MM.1S (cell line): ENCODE measurements at places on chromosomes 3 and 15.

DNA sequence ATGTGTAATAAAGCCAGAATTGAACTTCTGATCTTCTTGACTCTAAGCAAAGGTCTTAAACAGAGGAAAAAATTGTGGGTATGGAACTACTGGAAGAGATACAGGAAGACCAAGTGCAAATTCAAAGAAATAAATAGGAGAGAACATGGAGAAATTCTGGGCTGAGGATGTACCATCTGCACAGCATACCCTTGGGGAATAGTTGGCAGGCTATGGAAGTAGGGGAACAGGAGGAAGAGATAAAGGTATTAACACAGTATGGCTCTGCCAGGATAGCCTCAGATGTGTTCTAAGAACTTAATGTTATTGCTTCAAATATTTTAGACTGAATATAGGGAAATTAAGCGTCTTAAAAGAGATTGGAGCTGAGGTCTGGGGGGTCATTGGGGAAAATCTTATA lies 485.4 kb downstream of the CNTN3 start:
- H3K27ac ChIP-seq, result no peak overlapping the region
- H3K4me3 ChIP-seq, result no peak overlapping the region
- H3K36me3 ChIP-seq, result no peaks in the 10 kb centered on the region
- no peaks in the 10 kb centered on the region for H3K27me3 ChIP-seq
- no peaks in the 10 kb centered on the region for H3K4me1 ChIP-seq

- H3K27me3 ChIP-seq, result no peaks in the 10 kb centered on the region
- DNase-seq, result no peak
- H3K27ac ChIP-seq, result no peak overlapping the region
- H3K4me1 ChIP-seq, result no peaks in the 10 kb centered on the region
- H3K36me3 ChIP-seq, result no peaks in the 10 kb centered on the region
These were observed 12.6 kb downstream of the ABHD6 start for GRCh38 chr3:58250093-58250707.

GRCh38 chr3:58560771-58561311 lies 16.4 kb downstream of the FAM107A start:
- no peaks in the 10 kb centered on the region for H3K36me3 ChIP-seq
- DNase-seq, result no peak
- no peak overlapping the region for H3K27ac ChIP-seq

DNA sequence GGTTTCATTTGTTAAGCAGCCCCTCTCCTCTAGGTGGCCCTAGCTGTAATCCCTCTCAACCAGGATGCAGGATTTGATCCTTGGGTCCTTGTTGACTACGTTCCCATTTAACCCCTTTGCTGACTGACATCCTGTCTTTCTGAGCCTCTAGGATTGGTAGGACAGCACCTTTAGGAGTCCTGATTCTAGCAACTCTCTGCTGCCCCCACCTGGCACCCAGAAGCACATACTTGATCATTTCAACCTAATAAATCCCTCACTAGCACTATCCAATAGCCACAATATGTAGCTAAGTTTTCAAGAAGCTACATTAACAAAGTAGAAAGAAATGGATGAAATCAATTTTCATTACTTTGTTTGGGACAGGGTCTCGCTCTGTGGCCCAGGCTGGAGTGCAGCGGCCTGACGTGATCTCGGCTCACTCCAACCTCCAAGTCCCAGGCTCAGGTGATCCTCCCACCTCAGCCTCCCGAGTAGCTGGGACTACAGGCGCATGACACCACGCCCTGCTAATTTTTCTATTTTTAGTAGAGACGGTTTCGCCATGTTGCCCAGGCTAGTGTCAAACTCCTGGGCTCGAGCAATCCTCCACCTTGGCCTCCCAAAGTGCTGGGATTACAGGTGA lies 28.3 kb downstream of the RSL24D1 start:
- H3K36me3 ChIP-seq, result no peaks in the 10 kb centered on the region
- H3K4me3 ChIP-seq, result no peak overlapping the region

- no peak overlapping the region for H3K4me3 ChIP-seq
- no peak overlapping the region for H3K27ac ChIP-seq
- H3K4me1 ChIP-seq, result no peaks in the 10 kb centered on the region
- H3K27me3 ChIP-seq, result no peaks in the 10 kb centered on the region
- no peak for DNase-seq
These were observed 213.3 kb upstream of the TGFBR2 start for GRCh38 chr3:30393079-30393478.

GRCh38 chr3:150594150-150594549 lies 9.0 kb upstream of the SELENOT start:
- H3K4me3 ChIP-seq, result no peak overlapping the region
- 0 out of 2 replicates have a peak, but pooled peaks cover 3% of the 10 kb centered on the region for H3K36me3 ChIP-seq
- H3K27me3 ChIP-seq, result no peaks in the 10 kb centered on the region
- no peak overlapping the region for H3K27ac ChIP-seq
- peaks cover 22% of the 10 kb centered on the region for H3K4me1 ChIP-seq

GRCh38 chr3:190357468-190357867 lies 30.5 kb upstream of the CLDN16 start:
- H3K4me1 ChIP-seq, result no peaks in the 10 kb centered on the region
- no peak for DNase-seq
- no peaks in the 10 kb centered on the region for H3K36me3 ChIP-seq
- H3K27me3 ChIP-seq, result no peaks in the 10 kb centered on the region
- no peak overlapping the region for H3K27ac ChIP-seq

- H3K36me3 ChIP-seq, result no peaks in the 10 kb centered on the region
- no peak overlapping the region for H3K27ac ChIP-seq
- no peak overlapping the region for H3K4me3 ChIP-seq
These were observed 13.7 kb upstream of the CCR3 start for GRCh38 chr3:46228260-46229242.

DNA sequence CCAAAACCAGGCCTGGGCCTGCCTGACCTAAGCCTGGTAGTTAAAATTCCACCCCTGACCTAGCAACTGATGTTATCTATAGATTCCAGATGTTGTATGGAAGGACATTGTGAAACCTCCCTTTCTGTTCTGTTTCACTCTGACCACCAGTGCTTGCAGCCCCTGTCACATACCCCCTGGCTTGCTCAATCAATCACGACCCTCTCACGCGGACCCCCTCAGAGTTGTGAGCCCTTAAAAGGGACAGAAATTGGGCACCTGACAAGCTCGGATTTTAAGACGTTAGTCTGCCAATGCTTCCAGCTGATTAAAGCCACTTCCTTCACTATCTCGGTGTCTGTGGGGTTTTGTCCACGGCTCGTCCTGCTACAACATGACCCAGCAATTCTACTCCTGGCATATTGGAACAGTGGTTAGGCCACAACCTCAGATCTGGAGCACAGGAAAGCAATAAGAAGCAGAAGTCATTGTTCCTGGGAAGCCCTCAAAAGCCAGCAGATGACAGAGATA lies 36.7 kb upstream of the LHFPL4 start:
- no peak overlapping the region for H3K27ac ChIP-seq
- no peaks in the 10 kb centered on the region for H3K4me1 ChIP-seq
- no peaks in the 10 kb centered on the region for H3K27me3 ChIP-seq
- H3K36me3 ChIP-seq, result no peaks in the 10 kb centered on the region

GRCh38 chr3:27939940-27940339 lies 217.8 kb upstream of the EOMES start:
- no peak overlapping the region for H3K4me3 ChIP-seq
- H3K27me3 ChIP-seq, result no peaks in the 10 kb centered on the region
- H3K4me1 ChIP-seq, result no peaks in the 10 kb centered on the region
- DNase-seq, result no peak
- no peak overlapping the region for H3K27ac ChIP-seq

GRCh38 chr3:71253169-71253568 lies 330.4 kb downstream of the FOXP1 start:
- no peak for DNase-seq
- no peaks in the 10 kb centered on the region for H3K36me3 ChIP-seq
- no peak overlapping the region for H3K4me3 ChIP-seq
- H3K27ac ChIP-seq, result no peak overlapping the region

- no peaks in the 10 kb centered on the region for H3K4me1 ChIP-seq
- DNase-seq, result no peak
- H3K27me3 ChIP-seq, result no peaks in the 10 kb centered on the region
- no peak overlapping the region for H3K4me3 ChIP-seq
- H3K36me3 ChIP-seq, result no peaks in the 10 kb centered on the region
These were observed 104.0 kb upstream of the CNTN6 start for GRCh38 chr3:988785-989184.

DNA sequence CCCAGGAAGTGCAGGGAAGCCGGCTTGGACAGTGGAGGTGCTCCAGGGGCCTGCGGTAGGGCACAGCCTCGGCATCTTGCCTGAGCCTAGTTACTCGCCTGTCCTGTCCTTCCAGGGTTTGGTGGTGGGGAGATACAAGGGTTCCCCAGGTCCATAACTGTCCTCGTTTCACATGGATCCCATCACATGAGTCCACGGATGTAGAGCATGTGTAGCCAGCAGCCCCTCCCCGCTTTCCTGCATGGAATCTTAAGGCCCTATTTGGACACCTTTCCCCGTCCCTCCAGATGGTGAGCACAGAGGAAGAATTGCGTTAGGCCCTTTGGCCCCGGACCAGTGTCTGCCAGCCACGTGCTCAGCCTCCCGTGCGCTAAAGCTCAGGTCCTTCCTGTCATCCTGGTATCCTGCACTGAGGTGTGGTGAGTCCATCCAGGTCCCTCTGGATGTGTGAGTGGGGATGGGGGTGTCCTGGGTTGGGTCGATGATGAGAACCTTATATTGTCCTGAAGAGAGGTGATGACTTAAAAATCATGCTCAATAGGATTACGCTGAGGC lies 230.4 kb downstream of the SNRPN start:
- H3K27me3 ChIP-seq, result no peaks in the 10 kb centered on the region
- H3K4me3 ChIP-seq, result no peak overlapping the region
- H3K27ac ChIP-seq, result no peak overlapping the region
- H3K36me3 ChIP-seq, result no peaks in the 10 kb centered on the region
- H3K4me1 ChIP-seq, result no peaks in the 10 kb centered on the region

- no peaks in the 10 kb centered on the region for H3K4me1 ChIP-seq
- H3K27me3 ChIP-seq, result no peaks in the 10 kb centered on the region
- DNase-seq, result no peak
- no peak overlapping the region for H3K27ac ChIP-seq
These were observed 13.4 kb downstream of the HTR3C start for GRCh38 chr3:184066211-184066610.

GRCh38 chr3:194879991-194880939 lies 194.6 kb downstream of the FAM43A start:
- no peaks in the 10 kb centered on the region for H3K27me3 ChIP-seq
- DNase-seq, result no peak
- H3K36me3 ChIP-seq, result no peaks in the 10 kb centered on the region
- no peak overlapping the region for H3K4me3 ChIP-seq

- no peak for DNase-seq
- H3K4me1 ChIP-seq, result no peaks in the 10 kb centered on the region
- H3K27me3 ChIP-seq, result no peaks in the 10 kb centered on the region
- H3K4me3 ChIP-seq, result no peak overlapping the region
These were observed 62.2 kb downstream of the DNAJB8 start for GRCh38 chr3:128404276-128405068.

- no peak for DNase-seq
- H3K4me3 ChIP-seq, result no peak overlapping the region
- no peaks in the 10 kb centered on the region for H3K27me3 ChIP-seq
- H3K36me3 ChIP-seq, result no peaks in the 10 kb centered on the region
- peaks cover 20% of the 10 kb centered on the region for H3K4me1 ChIP-seq
- H3K27ac ChIP-seq, result peak overlapping the region; percentile 49; the same call in 1 of the 2 replicates
These were observed 22.2 kb upstream of the CLDN18 start for GRCh38 chr3:137987723-137988122.

DNA sequence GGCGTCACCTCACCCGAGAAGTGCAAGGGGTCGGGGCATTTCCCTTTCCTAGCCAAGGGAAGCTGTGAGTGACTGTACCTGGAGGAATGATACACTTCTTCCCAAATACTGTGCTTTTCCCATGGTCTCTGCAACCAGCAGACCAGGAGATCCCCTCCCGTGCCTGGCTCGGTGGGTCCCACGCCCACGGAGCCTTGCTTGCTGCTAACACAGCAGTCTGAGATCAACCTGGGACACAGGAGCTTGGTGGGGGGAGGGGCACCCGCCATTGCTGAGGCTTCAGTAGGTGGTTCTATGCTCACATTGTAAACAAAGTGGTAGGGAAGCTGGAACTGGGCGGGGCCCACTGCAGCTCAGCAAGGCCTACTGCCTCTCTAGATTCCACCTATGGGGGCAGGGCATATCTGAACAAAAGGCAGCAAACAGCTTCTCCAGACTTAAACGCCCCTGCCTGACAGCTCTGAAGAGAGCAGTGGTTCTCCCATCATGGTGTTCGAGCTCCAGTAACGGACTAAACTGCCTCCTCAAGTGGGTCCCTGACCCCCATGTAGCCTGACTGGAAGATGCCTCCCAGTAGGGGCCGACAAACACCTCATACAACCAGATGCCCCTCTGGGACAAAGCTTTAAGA lies 31.4 kb upstream of the ABHD5 start:
- no peak for DNase-seq
- no peaks in the 10 kb centered on the region for H3K27me3 ChIP-seq
- no peak overlapping the region for H3K4me3 ChIP-seq
- no peak overlapping the region for H3K27ac ChIP-seq

GRCh38 chr3:47009225-47010110 lies 30.0 kb downstream of the NBEAL2 start:
- H3K4me1 ChIP-seq, result no peaks in the 10 kb centered on the region
- H3K36me3 ChIP-seq, result no peaks in the 10 kb centered on the region

GRCh38 chr15:26615188-26615926 lies 157.5 kb downstream of the GABRB3 start:
- H3K27ac ChIP-seq, result no peak overlapping the region
- no peak for DNase-seq
- H3K4me3 ChIP-seq, result no peak overlapping the region
- H3K27me3 ChIP-seq, result no peaks in the 10 kb centered on the region
- no peaks in the 10 kb centered on the region for H3K4me1 ChIP-seq

GRCh38 chr15:82146990-82147461 lies 101.2 kb upstream of the MEX3B start:
- H3K4me3 ChIP-seq, result no peak overlapping the region
- DNase-seq, result no peak
- H3K27ac ChIP-seq, result no peak overlapping the region
- no peaks in the 10 kb centered on the region for H3K27me3 ChIP-seq

- no peaks in the 10 kb centered on the region for H3K27me3 ChIP-seq
- no peaks in the 10 kb centered on the region for H3K4me1 ChIP-seq
These were observed 3.9 kb upstream of the MASP1 start for GRCh38 chr3:187295316-187296034.

- H3K4me1 ChIP-seq, result no peaks in the 10 kb centered on the region
- no peak overlapping the region for H3K4me3 ChIP-seq
- H3K27ac ChIP-seq, result no peak overlapping the region
- no peak for DNase-seq
- H3K36me3 ChIP-seq, result no peaks in the 10 kb centered on the region
These were observed 269.7 kb upstream of the SOX2 start for GRCh38 chr3:181442066-181442465.

GRCh38 chr3:53193466-53194209 lies 32.6 kb downstream of the PRKCD start:
- no peak overlapping the region for H3K27ac ChIP-seq
- H3K36me3 ChIP-seq, result no peaks in the 10 kb centered on the region
- peaks cover 49% of the 10 kb centered on the region for H3K4me1 ChIP-seq
- no peak overlapping the region for H3K4me3 ChIP-seq

DNA sequence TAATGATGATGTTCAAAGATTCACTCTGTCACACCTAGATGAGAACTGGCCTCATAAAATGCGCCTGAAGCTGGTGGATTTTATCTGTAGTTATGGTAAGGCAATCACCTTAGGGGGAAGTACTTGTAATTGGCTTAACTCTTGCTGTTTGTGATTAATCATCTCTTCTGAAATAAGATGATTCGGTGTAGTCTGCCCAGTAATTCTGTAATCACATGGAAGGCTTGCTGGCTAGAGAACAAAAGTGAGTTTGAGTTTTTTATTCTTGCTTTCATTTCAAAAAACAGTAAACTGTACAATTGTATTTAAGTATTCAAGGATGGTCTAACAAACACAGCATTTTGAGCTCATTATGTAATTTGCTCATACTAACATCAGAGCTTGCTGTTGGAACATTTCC lies 72.1 kb downstream of the OTOL1 start:
- H3K36me3 ChIP-seq, result no peaks in the 10 kb centered on the region
- H3K27ac ChIP-seq, result no peak overlapping the region
- no peaks in the 10 kb centered on the region for H3K27me3 ChIP-seq
